Stimulated activated CD4-positive, alpha-beta T cell treated with anti-CD3 and anti-CD28 coated beads, Interleukin-1b, Interleukin-23, amount 100 ng/mL, for 24 hours (primary cell): ENCODE measurements at places on chromosomes 6 and 20.

GRCh38 chr6:13526727-13527670 is 39.6 kb upstream of the GFOD1 start:
- peak; percentile 2 for DNase-seq

- no peak for DNase-seq
These were observed 668.2 kb upstream of the GJE1 start for GRCh38 chr6:141464490-141464889.

DNA sequence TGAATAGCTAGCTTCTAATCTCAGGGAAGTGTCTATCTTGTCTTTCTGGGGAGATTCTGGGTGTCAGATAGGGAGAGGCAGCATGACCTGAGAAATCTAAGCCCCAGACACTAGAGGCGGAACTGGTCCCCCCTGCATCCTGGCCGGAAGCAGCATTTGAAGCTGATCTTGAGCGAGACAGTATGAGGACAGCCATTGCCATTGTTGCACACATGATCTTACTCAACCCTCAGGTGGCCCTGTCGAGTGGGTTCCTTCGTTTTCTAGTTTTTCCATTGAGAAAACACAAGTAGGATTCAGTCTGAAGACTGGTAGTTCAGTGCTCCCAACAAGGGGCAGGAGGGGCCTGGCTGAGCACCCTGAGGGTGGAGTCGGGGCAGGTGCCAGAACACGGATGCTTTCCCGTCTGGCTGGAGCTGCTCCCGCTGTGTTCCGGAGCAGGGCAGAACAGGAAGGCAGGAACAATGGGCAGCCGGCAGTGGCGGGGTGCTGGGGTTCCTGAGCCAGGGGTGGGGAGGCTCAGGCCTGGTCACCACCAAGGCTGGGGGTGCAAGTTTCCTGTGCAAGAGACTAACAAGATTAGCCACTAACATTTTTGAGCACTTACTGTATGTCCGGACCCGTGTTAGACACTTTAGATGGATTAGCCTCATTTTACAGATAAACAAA is 7.9 kb upstream of the SDCBP2 start:
- no peak for DNase-seq

GRCh38 chr6:15081447-15081846 is 164.4 kb upstream of the JARID2 start:
- DNase-seq: no peak

- no peak for DNase-seq
These were observed 7.5 kb downstream of the C2 start for GRCh38 chr6:31935021-31935420.

DNA sequence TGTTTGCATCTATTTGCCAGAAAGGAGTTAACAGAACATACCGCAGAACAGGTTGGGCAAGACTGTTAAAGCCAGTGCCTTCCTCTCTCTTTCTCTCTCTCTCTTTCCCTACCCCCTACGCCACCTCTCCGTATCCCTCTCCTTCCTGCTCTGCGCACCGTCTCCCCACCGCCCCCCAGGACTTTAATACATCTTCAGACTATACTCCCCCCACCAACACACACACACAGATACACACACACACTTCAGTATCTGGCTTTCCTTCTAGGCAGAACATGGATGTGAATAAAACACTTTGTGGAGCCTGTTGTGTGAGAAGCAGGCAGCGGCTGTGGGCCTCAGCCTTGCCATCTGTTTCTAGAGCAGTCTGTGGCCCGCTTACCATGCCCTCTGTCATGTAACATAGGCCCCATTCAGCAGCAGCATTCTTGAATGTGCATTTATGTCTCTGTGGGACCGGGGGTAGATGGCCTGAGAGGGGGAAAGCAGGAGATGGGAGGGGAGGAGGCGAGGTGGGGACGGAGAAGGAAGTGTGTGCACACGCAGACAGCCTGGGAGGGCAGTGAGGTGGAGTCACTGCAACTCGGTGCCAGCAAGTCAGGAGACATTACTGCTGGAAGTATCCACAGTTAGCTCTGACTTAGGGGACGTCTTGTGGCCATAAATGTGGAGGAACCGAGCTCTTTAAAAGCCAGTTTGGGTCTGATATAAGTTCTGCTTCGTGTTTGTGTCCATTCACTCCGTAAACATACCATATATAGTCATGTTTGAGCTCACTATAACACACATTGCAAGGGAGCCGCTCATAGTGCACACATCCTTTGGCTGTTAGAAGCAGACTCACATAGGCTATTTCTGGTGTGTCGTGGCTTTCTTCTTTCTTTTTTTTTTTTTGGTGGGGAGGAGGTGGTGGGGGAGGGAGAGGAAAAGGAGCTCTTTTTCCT is 38.4 kb downstream of the RREB1 start:
- no peak for DNase-seq

GRCh38 chr6:10621213-10621612 is 73.2 kb downstream of the C6orf52 start:
- no peak for DNase-seq

- DNase-seq: no peak
These were observed 1349.6 kb downstream of the EPHA7 start for GRCh38 chr6:92069781-92070180.

DNA sequence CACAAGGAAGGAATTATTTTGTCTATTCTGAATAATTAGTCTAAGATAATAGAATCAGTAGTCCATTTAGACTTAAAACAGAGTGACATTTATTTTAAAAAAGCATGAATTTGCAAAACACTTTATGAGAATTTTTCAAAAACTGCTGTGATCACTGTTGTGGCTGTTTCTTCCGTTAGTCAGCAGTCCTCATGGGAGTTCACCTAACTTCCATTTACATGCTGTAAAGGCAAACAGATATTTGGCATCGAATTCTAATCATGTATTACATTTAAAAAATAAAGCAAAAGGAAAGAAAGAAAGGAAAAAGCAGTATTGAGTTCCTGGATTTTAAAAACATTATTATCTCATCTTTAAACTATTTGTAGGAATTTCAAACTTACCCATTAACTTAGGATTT is 111.8 kb downstream of the MTHFD1L start:
- DNase-seq: no peak

- no peak for DNase-seq
These were observed 187.4 kb upstream of the TAB2 start for GRCh38 chr6:149130090-149130489.

GRCh38 chr6:143542888-143543287 is 31.4 kb upstream of the FUCA2 start:
- DNase-seq: no peak

DNA sequence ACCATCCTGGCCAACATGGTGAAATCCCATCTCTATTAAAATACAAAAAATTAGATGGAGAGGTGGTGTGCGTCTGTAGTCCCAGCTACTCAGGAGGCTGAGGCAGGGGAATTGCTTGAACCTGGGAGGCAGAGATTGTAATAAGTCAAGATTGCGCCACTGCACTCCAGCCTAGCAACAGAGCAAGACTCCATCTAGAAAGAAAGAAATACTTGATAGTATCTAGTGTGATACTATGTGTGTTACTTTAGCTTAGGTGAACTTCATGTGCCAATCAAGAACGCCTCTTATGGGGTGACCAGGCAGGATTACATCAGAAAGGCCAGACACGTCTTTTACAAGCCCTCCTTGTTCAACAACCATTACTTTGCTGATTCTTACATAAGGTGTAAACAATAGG is 107.1 kb downstream of the TMEM170B start:
- no peak for DNase-seq

- DNase-seq: no peak
These were observed 99.3 kb downstream of the TTLL2 start for GRCh38 chr6:167424060-167424673.

- no peak for DNase-seq
These were observed 1.7 kb downstream of the PRL start for GRCh38 chr6:22295145-22295544.

DNA sequence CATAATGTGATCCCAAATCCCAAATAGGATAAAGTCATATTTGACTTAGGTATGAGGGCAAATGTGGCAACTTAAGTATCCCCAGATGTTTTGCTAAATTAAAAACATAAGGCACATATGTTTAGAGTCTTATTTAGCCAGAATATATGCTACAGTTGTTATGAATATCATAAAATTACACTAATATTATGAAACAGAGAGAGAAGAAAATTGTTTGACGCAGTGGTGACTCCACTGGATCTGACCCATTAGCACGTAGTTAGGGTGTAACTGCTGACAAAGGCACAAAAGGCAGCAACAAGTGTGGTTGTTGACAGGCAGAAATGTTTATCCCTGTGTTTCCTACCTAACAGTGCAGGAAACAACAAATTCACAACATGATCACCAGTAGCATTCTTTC is 152.4 kb upstream of the THBS2 start:
- DNase-seq: no peak

GRCh38 chr6:13166269-13166668 is 162.1 kb downstream of the TBC1D7 start:
- no peak for DNase-seq

GRCh38 chr6:8844968-8845367 is 409.6 kb upstream of the SLC35B3 start:
- no peak for DNase-seq

- DNase-seq: no peak
These were observed 118.1 kb upstream of the TMEM181 start for GRCh38 chr6:158441716-158442215.

DNA sequence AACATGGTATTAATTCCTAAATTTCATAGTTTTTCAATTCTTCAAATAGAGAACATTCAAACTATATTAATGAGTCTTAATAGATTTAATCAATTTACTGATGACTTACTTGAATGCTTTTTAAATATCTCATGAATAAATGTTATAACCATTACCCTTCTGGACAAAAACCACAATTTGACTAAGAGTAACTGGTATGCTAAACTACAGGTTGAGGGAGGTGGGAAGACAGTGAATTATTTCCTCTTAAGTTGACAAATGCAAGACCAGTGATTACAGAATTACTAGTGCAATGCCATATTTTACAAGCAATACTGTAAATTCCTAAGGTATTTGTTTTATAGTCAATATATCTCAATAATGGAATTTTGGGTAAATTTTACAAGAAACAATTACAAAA is 65.1 kb downstream of the REV3L start:
- no peak for DNase-seq

DNA sequence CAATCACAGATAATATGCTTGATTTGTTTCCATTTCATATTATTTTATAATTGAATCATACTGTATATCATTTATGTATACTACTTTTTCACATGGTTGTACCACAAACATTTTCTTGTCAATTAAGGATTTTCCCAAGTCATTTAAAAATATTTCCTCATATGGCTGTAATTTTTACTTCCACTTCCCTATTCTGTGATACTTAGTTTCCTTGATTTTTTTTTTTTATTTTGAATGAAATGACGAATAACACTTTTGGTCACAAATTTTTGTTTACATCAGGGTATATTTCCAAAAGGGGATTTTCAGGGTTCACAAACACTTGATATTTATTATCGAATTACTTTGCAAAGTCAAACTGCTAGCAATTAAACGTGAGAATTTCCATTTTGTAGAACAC is 515.6 kb downstream of the KIF16B start:
- no peak for DNase-seq

GRCh38 chr20:23606652-23607049 is 934 bp upstream of the CST9 start:
- DNase-seq: peak; percentile 23

GRCh38 chr20:59718751-59719150 is 114.4 kb downstream of the PHACTR3 start:
- DNase-seq: no peak

DNA sequence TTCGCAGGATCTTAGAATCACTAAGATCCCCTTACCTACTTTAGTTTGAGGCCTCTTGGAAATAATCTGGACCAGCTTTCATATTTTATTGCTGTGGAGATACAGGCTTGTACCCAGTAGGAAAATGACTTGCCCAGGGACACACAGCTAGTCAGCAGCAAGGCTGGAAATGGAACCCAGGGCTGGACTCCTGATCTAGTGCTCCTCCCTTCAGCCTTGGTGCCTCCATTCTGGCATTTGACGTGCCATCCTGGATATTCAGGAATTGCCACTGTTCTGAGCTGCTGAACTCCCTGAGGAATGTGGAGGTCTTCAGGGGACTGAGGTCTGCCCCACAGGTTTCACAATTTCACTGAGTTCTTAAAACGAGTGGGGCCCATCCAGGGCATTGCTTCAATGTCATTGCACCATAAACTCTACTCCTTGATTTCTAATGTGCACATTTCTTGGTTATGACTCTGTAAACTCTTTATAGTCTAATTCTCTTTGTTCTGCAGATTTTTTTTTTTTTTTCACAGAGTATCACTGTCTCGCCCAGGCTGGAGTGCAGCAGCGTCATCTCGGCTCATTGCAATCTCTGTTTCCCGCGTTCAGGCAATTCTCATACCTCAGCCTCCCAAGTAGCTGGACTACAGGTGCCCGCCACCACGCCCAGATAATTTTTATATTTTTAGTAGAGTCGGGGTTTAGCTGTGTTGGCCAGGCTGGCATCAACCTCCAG is 26.7 kb upstream of the CDKN1A start:
- no peak for DNase-seq

DNA sequence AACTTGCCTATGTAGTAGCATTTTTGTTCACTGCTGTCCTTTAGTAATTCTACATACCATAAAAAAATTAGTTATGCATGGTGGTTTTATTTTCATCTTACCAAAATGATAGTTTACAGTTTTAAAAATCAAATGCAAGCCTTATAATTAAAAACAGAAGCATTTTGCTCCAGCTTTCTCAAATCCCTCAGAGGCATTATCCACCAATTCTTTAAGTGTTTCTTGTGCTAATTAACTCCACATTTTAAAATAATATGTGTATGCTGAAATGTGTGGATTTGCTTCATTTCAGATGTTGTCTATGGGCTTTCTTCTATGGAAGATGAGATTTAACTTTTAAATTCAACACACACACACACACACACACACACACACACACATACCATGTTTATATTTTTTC is 49.3 kb downstream of the PCSK2 start:
- DNase-seq: no peak

DNA sequence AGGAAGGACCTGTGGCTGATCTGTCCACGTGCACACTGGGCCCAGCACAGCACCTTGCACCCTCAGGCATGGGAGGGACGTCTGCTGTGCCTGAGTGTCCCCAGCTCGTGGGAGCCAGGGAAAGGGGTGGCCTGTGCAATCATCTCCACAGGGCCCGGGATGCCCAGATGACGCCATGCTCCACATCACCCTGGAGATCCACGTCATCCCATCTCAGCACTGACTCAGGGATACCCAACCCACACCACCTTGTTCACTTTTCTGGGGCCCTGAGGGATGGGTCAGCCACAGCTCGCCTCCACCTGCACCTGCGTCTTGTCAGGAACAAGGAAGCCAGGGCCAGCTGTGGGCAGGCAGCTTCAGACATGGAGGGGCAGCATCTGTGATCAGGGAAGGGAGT is 48.2 kb downstream of the RAB44 start:
- no peak for DNase-seq

GRCh38 chr6:44177691-44178423 is 19.2 kb downstream of the CAPN11 start:
- no peak for DNase-seq
